Upper lobe of left lung (tissue), 6 donors: ENCODE measurements at places on chromosomes 16 and 17.
A peak's percentile ranks its signal among the peaks of the same experiment; 100 is the strongest.

DNA sequence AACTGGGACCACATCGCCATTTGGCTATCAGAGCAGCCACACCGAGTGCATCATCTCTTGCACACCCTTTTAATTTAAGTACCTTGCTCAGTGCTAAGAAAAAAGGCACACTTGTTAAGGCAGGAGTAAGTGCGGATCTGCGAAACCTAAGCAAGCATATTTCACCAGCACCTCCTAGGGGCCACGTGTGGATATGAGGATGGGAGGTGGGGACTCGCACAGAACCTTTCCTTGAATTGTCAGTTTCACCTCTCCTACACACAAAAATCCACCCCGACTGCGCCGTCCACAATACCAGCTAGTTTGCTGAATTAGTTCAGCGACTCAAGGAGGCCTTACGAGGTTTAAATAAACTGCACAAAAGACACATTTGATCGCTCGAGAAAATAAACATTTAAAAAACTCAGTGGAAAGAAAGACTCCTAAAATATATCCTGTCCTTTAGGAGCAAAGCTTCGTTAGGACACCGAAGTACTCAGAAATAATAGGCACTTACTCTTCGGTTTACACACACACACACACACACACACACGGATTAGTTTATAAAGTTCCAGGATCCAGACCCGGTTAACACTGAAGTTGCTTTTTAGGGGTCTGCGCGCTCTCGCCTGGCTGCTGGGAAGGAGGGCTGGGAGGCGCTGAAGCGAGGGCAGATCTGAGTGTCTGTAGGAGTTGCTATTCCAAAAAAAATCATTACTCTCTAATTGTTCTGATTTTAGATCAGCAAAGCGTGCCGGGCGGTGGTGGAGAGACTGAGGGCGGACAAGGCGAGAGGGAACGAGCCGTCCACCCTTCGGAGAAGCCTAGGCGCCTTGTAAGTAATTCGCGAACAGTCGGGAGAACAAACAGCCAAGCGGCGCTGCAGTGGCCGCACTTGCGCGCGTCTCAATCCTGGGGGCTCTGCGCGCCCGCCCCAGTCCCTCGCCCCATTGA lies 1.0 kb upstream of the KCNJ2 start:
- peak; percentile 78 for DNase-seq

DNA sequence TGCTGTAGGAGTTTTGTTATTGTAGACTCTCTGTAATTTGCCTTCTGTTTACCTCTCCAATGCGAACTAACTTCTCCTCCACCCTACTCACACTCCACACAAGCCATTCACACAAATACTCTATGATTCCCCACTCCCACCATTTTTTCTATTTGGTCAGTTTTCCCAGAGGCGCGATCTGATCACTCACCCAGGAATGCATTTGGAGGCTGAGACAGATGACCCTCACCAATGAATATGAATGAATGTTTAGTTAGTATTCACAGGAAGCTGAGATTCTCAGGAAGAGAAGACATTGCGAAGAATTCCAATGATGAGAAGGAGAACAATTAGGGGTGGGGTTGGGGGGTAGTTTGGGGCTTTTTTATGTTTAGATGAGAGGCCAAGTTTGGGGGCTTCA lies 10.5 kb upstream of the ANKFN1 start:
- no peak for DNase-seq

GRCh38 chr16:52709306-52709705 lies 162.4 kb upstream of the TOX3 start:
- no peak for DNase-seq

DNA sequence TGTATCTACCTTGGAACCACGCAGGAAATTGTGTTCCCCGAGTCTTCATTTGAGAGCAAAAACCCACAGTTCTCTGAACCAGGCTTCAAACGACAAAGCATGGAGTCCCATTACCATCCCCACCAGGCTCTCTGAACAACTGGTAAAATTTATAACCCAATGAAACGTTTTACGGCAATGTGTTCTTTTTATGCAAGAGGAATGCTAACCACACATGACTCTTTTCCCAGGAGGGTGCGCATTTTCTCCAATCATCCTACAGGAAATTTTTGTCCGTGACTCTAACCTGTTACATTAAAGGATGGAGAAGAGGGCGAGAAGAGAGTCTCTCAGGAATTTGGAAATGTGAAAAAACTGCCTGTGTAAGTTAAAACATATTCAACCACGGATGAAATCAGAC lies 17.8 kb downstream of the STX8 start:
- DNase-seq = no peak

DNA sequence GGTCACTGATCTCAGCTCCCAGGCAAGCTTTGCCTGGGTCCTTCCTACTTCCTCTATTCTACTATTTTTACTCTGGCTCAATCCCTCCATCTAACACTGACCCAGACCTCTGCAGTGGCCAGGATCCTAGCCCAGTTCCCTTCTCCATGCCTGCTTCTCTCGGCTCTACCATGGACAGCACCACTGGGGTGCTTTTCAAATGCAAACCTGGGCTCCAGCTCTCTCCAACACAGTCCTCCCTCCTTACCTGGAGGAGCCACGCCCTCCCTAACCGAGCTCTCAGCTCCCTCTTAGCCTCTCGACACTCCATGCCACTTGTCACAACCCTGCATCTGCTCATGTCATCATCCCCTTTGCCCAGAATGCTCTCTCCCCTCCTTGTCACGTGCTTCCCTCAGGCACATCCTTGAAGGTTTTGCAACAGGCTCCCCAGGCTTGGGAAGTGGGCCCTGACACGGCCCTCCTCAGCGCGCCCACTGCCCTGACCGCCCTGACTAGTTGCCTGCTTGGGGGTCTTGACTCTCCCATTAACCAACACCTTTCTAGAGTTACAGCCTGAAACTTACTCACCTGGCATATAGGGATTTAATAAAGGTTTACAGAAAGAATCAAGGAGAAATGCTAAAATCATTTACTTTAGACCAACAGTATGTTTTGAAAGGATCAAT lies 41.6 kb downstream of the MARF1 start:
- DNase-seq = peak; percentile 48

DNA sequence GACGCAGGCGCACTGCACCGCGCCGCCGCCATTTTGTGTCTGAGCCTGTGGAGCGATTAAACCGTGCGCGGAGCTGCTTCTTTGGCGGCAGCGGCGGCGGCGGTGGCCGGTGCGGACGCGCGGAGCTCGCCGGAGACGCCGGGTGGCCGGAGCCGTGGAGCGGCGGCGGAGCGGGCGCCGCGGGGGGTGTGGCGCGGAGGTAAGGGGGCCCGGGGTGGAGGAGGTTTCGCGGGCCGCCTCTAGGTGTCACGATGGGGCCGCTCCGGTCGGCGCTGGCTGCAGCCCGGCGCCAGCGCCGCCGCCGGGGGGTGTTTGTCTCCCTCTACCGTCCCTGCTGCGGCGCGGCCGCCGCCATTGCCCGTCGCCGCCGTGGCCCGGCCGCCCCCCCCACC lies at the start of gene CTCF:
Gene CTCF (plus strand): TSS at position 1 of the 392 bp plus-strand sequence. CDS start 48,307 bp downstream, outside the sequence.
- DNase-seq = peak; percentile 90

DNA sequence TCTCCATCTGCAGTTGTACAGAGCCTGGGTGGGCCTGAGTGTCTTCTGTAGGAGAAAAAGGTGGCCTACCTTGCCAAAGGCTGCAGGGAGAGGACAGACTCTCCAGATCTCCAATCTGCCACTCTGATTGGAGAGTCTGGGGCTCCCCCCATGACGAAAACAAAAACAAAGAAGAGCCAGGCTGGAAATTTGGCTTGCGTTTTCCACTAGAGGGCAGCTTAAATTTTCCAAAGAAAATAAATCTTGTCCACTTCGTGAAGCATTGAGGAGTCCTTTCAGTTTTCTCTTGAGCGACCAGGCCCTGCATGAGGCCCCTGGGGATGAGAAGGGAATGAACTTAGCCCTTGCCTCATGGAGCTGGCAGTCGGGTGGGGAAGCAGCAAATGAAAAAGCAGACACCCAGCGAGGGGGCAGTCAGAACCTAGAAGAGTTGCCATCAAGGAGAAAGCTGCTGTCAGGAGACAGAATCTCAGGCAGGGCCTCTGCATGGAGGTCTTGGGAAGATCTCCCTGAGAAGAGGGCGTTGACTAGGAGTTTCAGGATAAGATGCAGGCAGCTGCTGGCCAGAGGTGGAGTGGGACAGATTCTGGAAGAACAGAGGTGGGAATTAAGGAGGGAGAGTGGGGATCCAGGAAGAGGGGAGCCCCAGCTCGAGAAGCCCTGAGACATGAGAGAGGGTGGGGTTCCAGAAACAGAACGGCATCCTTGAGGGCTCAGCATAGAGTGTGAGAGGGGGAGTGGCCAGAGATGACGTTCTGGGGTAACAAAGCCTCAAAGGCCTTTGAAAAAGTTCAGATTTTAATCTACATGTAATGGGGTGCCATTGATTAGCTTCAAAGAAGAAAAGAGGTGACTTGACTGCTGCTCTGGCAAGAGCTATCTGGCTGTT lies 8.4 kb upstream of the SHCBP1 start:
- DNase-seq = no peak

- DNase-seq = peak; percentile 48
These were observed 23.0 kb upstream of the SLC38A8 start for GRCh38 chr16:84065536-84066132.

GRCh38 chr16:7492122-7492521 lies 159.5 kb downstream of the RBFOX1 start:
- DNase-seq = no peak

- DNase-seq = no peak
These were observed 21.1 kb upstream of the PHF12 start for GRCh38 chr17:28972437-28972836.

DNA sequence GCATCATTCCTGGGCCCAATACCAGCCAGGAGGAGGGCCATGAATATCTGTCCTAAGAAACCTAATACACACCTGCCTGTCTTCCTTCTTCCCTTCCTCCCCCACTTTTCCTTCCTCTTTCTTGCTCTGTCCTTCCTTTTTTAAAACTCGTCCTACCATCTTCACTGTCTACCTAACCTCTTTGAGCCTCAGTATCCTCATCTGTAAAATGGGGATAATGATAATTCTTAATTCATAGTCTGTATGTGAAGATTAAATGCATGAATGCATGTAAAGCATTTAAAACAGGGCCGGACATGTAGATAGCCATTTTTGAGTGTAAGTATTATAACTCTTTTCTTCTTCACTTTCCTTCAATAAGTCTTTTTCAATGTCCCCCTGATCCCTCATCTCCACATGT lies 560 bp downstream of the CRYBA1 start:
- no peak for DNase-seq

DNA sequence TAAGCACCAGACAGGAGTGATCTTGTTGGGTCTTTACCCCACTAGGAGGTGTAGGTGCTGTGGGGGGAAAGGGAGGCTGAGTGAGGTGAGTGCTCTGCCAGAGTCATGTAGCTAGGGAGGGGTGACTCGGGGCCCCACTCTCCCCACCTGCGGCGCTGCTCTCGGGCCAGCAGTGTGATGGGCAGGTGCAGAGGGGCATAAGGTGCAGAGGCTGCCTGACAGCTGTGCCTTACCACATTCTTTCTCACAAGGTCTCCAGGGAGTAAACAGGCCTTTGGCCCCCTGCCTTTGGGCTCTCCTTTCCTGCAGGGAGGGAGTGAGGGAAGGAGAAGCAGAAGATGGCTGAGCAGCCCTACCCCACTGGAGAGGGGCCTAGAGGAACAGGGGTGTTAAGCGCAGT lies 4.5 kb upstream of the CNP start:
- no peak for DNase-seq

DNA sequence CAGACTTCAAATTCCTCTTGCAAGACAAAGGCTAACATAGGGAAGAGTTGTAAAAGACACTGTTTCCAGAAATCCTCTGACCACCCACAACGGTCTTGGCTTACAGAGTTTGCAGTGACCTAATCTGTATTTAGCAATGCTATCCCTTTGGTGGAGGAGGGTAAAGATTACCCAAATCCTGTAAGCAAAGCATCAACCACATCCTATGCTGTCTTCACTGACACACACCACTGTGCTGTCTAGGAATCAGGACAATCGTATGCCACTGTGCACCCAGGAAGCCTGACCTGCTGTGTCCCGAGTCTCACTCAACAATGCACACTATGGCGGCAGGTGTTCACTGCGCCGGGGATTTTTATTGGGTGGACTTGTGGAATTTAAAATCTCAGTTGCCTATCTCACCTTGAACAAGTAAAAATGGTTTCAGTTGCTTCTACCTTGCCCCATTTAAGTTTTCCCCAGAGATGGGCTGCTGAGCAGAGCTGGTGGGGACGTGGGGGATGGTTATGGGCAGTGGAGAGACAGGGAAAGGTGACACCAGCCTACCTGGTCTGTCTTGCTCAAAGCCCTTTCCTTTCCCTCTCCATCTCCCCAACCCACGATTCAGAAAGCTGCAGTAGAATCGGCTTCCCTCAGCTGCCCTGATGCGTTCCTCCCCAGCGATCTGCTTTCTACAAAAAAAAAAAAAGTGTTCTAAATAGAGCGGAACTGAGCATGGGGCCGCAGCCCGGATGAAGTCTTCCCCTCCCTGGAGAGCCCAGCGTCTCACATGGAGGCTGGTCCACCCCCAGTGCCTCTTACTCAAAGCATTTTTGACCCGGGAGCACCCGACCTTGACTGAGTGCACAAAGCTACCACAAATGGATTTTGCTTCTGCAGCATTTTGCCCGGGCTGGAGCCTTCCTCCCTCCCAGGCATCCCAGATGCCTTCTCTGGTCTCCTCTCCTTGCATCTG lies 271.5 kb downstream of the SOX9 start:
- DNase-seq = no peak

- DNase-seq = no peak
These were observed 16.1 kb downstream of the TEKT5 start for GRCh38 chr16:10678655-10679054.

GRCh38 chr17:83175822-83176622 lies 96.6 kb downstream of the METRNL start:
- no peak for DNase-seq

DNA sequence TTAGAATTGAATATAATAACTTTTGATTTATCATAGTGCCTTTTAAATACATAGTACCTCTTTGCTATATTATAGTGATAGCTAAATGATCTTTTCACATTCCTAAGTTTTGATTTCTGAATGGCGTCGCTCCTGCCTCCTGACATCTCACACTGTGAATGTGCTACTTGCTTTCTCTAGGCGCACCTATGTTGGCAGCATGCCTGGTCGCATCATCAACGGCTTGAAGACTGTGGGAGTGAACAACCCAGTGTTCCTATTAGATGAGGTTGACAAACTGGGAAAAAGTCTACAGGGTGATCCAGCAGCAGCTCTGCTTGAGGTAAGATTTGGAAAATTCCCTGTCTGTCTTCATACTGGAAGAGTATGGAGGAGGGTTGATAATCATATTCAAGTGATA lies 29.8 kb upstream of the ABCC11 start:
- no peak for DNase-seq

GRCh38 chr16:1643521-1643920 lies 31.4 kb downstream of the CRAMP1 start:
- DNase-seq = no peak

- DNase-seq = no peak
These were observed 23.7 kb downstream of the CNGB1 start for GRCh38 chr16:57947261-57947660.
